Hematopoietic multipotent progenitor cell treated with erythropoietin and hydrocortisone succinate and interleukin-3 and kit ligand, for 6 days (in vitro differentiated cells): ENCODE measurements at places on chromosomes 2 and 18.
A peak's percentile ranks its signal among the peaks of the same experiment; 100 is the strongest.

DNA sequence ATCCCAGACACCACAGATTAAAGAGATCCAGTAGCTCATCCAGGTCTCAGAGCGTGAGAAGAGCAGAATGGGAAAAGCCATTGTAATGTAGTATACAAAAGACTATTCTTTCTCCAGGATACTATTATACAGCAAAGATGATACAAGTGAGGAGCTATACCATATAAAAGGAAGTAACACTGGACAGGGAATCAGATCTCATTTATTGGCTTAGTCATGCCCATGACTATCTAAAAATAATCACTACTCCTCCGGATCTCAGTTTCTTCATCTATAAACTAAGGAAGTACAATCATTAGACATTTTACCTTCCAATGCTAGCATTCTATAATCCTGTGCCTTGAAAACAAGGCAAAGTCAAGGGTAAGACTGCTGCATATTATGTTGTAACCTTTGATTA, 19.4 kb downstream of the KRCC1 start:
- no peak for DNase-seq

DNA sequence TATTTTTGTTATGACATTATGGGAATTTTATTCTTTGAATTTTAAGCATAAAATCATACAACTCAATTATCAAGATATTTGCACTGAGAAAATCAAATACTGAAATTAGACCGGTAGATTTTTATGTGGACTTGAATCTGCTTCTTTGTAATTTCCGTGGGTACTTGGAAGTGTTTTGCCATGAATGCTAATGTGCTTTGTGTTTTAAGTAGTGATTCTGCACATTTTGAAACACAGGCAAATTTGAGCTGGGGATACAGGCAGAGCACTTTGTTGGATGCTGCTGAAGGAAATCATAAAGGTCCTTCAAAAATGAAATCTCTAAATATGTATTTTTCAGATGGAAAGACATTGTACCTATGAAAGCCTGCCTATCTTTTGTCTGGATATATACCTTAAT, 446.3 kb upstream of the POU3F3 start:
- no peak for DNase-seq

DNA sequence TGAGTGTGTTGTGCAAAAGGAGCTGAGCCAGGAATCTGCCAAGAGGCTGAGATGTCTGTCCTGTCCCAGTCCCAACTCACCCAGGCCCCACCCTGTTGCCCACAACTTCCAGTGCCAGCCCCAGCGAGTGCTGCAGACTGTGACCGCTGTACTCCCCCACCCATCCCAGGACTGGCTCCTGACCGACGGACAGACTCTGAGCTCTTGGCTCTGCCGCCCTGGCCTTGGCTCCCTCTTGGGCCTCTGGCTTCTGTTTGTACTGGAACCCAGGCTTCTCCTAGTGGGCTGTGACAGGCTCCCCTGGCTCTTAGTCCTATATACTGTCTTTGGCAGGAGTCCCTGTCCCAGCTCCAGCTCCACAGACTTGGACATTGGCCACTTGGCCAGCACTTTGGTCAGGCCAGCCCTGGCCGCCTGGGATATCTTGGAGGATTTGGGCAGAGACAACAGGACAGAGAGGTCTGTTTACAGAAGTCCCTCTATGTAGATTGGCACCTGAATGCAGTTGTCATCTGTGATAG, 41.1 kb downstream of the ACOXL start:
- DNase-seq: no peak

DNA sequence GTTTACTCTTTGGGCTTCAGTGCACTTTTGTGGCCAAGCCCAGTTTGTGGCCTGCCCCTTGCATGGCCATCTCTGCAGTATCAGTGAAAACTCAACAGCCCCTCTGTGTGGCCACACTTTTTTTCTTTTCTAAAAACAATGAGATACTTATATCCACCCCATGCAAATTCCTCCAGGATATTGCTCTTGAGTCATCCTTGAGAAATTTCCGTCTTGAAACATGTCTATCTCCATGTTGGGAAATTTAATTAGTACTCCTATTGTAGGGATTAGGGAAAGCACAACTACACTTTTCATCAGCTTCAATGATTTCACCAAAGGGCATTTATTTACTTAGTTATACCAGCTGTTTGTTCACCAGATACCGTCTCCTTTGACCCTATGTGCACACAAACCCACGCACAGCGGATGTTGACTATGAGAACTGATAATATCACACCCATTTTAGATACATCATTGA, 993.1 kb downstream of the TSN start:
- DNase-seq: peak; percentile 26

DNA sequence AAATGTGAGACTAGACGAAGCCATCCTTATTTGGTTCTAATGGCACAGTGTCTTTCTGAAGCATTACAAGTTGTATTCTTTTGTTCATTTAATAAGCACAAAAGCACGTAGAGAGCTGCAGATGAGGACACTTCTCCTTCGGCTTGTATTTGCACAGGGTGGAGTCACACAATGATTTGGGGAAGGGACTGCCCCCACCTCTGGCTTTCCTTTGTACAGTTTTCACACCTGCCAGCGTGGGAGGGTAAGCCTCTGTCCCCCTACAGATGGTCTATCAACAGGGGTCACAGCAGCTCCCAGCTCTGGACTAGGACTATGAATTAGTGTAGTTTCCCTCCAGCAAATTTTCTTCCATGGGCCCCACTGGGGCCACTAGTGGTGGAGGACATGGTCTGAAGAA, 108.2 kb upstream of the KLHL14 start:
- no peak for DNase-seq

GRCh38 chr2:66827851-66828250, 392.9 kb downstream of the MEIS1 start:
- DNase-seq: no peak
